ENCODE measurements at places on chromosomes 2 and 18.

- DNase-seq: no peak
These were observed 18.6 kb upstream of the IL18R1 start for GRCh38 chr2:102337012-102337411.

- no peak for DNase-seq
These were observed 79.7 kb downstream of the EHBP1 start for GRCh38 chr2:62785216-62785615.

DNA sequence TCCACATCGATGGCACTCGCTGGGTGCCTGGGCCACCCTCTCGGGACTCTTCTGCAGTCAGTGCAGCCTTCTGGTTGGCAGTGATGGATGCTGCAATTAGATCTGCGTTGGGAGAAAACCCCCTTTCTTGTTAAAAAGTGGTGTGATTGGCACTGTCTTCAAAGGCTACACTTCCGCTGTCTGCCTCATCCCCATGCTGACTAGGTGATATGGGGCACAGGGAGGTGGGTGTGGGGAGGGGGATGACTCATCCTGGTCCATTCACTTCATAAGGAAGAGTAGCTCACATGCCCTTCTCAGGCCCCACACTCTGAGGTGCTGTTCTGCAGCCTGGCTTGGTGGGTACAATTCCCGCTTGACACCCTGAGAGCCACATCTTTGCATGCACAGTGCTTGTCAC, 77.4 kb downstream of the THNSL2 start:
- DNase-seq: no peak

DNA sequence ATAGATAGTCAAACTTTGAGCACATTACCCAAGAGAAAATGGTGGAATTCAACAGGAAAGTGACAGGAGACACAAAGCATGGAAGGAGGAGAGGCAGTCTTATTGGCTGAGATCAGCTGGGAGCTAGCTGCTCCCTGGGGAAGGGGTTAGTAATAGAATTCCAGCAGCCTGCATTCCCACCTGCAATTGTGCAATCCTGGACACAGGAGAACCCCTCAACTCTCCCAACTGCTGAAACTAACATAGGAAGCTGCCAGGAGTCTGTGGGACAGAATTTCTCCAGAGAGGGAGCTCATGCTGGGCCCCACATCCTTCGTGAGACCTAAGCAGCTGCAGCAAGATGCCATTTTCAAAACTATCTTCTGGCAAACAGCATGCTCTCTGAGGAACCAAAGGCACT, 69.8 kb upstream of the ACVR1C start:
- no peak for DNase-seq

GRCh38 chr2:72141032-72141645, 6.5 kb downstream of the CYP26B1 start:
- no peak for DNase-seq

- no peak for DNase-seq
These were observed 33.2 kb upstream of the REEP1 start for GRCh38 chr2:86370579-86370978.

DNA sequence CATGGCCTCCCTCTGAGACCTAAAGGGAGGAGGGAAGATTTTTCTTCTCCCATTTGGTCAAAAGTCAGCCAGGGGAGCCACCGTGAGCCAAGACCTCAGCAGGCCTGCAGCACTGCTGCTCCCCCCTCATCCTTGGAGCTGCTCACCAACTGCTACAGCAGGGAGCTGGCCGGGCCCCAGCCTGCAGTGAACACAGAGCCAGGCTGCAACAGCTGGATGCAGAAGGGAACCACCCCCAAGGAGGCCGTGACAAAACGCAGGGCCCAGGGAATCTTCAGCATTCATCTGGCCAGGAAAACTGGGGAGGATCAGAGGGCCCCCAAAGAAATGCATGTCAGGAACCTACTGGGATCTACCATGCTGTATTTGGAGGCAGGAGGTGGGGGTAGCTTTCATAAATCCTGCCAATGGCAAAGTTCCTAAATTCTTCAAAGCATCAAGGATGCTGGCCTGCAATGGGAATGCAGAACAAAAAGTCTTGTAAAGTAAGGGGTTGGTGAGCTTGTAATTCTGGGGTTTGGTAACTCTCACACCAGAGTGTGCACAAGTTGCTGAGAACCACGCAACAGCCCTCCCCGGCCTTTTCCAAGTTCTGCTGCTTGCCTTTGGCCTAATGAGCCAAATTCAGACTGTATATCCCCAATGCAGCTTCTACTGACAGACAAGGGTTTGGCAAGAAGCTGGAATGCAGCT, 61.0 kb downstream of the CACNB4 start:
- no peak for DNase-seq

GRCh38 chr2:197037863-197038398, 111.4 kb upstream of the PGAP1 start:
- no peak for DNase-seq

DNA sequence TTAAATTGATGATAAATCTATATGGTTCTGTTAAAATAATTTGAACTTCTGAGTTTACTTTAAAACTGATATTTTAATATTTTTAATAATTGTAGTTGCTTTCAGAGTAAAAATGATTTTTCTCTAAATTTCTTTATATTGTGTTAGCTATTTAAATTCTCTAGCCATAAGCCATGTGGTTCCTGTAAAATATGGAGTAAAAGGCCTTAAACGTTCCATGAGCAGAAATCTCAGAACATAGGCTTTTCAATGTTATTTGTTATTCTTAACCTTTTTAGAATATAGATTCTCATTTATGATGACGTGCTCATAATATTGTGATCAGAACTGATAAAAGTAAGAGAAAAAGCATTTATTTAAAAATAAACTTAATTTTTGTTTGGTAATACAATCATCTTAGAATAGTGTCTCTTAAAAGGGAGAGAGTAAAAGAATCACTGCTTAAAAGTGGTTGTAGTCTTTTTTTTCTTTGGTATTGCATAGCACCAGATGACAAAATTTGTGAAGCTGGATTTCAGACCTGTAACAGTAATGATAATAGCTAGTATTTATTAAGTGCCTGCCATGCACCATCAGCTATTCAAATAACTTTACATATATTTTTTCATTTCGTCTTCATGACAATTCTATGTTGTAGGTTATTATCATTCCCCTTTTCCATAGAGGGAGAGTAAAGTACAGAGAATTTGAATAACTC, 2.7 kb downstream of the BMPR2 start:
- no peak for DNase-seq

- DNase-seq: no peak
These were observed 3.2 kb downstream of the MARS2 start for GRCh38 chr2:197708331-197708730.

- DNase-seq: no peak
These were observed 1359.7 kb upstream of the NRXN1 start for GRCh38 chr2:52391621-52392020.

DNA sequence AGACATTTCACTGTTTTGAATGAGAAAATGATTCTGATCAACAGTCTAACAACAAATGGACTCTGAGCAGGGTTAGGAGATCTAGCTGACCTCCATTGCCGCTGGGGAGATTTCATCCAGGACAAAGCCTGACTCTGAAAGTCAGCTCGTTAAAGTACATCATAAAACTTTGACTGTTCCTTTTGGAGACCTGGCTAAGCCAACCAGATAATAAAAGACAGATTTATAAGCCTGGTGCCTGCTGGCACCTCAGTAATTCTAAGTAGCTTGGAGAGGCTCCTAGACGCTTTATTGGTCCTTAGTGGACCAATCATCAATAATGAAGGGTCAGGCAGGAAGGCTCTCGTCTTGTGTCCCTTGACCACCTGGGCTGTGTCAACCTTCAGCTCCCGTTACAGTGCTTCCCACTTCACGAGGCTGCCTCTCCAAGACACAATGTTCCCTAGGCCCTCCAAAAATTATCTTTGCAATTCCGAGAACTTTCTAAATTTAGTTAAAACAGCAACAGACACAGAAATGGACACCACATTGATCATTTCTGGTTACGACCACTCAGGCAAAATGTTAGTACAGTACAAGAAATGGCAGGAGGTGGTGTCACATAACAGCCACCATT, 47.9 kb upstream of the PMAIP1 start:
- no peak for DNase-seq

DNA sequence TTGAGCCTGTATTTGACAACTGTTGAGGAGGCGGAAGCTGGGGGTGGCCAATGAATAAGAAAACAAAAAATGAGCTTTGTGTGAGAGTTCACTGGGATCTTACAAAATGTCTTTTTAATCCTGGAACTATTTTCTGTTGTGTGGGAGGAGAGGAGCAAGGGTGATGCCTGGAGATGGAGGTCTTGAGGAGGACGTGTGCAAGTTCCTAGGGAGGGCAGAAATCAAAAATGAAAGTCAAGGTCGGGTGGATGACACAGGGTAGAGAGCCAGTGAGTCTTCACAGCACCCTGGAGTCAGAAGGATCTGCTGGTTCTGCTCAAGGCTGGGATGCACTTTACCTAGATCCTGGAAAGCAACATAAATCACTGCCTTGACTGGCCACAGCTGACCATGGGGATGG, 180.3 kb upstream of the PKDCC start:
- DNase-seq: no peak

DNA sequence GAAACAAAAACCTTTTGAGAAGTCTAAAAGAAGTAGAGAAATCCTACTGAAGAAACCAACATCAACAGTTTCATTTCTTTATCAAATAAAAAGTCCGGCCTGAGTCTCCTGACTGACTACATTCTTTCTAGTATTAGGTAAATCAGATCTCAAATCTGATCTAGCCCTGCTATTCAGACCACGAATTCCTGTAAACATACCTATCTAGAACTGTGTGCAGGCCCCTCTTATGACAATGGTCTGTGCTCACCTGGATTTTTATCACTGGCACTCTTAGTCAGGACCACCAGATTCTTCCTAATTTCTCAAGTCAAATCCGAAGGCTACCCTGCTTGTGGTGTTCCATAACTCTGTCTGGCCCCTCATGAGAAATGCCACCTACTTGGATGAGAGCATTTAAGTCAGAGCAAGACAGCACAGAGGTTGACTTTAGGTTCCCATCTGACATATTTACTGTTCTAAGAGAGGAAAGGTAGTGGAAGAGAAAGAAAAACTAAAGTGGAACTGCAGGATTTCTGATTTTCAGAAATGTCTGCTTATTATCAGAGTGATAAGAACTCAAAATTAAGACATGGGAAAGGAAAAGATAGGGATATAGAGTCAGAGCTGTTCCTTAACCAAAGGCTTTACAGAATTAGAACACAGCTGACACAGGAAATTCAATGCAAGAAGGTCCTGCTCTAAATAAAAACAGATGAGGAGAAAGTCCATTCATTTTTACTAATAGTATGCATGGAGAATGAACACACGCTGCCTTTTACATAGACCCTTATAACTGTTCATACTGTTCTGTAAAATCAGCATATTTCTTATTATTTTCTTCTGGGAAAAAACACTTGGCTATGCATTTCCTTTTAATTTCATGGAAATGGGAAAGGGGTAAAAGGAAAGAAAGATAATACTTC, 56.5 kb downstream of the SLC8A1 start:
- no peak for DNase-seq

- no peak for DNase-seq
These were observed 177.4 kb upstream of the CWC22 start for GRCh38 chr2:180184506-180184905.

DNA sequence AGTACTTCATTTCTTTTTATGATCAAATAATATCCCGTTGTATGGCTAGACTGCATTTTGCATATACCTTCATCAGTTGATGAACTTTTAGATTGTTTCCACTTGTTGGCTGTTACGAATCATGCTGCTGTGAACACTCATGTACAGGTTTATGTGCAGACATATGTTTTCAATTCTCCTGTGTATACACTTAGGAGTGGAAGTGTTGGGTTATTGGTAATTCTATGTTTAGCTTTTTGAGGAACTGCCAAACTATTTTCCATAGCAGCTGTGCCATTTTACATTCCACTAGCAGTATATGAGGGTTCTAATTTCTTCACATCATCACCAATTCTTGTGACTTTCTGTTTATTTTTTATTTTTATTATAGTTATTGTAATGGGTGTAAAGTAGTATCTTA, 32.1 kb upstream of the LCLAT1 start:
- DNase-seq: no peak

- DNase-seq: no peak
These were observed 53.3 kb upstream of the COL5A2 start for GRCh38 chr2:189232759-189233406.

- no peak for DNase-seq
These were observed 44.1 kb upstream of the EPAS1 start for GRCh38 chr2:46252891-46253659.

GRCh38 chr2:190930411-190930810, 49.8 kb downstream of the GLS start:
- no peak for DNase-seq

DNA sequence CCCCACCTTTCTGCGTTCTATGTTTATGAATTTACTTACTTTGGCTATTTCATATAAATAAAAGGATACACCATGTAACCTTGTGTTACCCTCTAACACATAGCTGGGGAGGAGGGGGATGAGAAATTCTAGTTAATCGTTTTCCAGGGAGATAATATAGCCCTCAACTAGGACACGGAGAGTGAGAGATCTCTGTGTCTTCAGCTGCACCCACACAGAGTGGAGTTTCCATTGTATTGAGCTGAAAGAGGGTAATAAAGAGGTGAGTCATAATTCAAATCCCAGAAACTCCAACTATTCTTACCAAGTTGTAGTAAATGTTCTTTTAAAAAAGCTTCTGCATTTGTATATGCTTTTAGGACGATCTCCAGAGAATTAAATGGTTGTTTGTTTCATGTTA, 110.1 kb upstream of the SULT1C3 start:
- no peak for DNase-seq

- DNase-seq: no peak
These were observed 78.0 kb downstream of the LOXHD1 start for GRCh38 chr18:46578987-46579386.

GRCh38 chr2:120118471-120118870, 104.7 kb downstream of the TMEM185B start:
- no peak for DNase-seq

- no peak for DNase-seq
These were observed 77.2 kb upstream of the SLC38A11 start for GRCh38 chr2:165032559-165032958.

- DNase-seq: no peak
These were observed 1402.0 kb upstream of the PIK3C3 start for GRCh38 chr18:40553029-40553428.

DNA sequence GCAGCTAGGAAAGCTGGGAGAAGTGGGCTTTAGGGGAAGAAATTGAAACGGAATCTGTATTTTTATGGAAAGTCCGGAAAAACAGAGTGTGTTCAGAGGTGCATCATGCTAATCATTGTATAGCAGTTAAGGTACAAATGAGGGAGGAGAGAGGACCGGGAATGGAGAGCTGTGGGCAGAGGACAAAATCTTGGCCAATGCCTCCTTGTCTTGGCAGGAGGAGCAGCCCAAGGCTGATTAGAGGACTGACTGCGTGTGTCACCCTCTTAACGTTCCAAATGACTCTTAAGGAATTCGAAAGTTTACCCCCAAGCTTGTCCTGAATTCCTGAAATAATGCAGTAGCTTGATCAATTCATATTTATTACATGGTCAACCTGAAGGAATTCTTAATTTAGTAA, 81.0 kb downstream of the ZNF236 start:
- DNase-seq: no peak

- no peak for DNase-seq
These were observed 47.7 kb upstream of the TMEM247 start for GRCh38 chr2:46431481-46432235.
